ENCODE measurements at places on chromosomes 13 and 19. TPM values are rescaled to one million over a fixed set of nuclear protein-coding genes. Genes with fewer than 3 reads are reported as not detected.
A peak's percentile ranks its signal among the peaks of the same experiment; 100 is the strongest.

CRYL1 gene
- 15.1 TPM for total RNA-seq

- peak overlapping the region; percentile 57 for H3K4me3 ChIP-seq
- peak overlapping the region; percentile 55 for H3K27ac ChIP-seq
- H3K4me1 ChIP-seq = peaks cover 50% of the 10 kb centered on the region
- DNase-seq = peak; percentile 63
- H3K36me3 ChIP-seq = peaks cover 8% of the 10 kb centered on the region
Observed at GRCh38 chr13:106522112-106522705, 13.3 kb downstream of the EFNB2 start.

CEACAM7 gene
- total RNA-seq = not detected

TEAD2 gene
- total RNA-seq = 6.2 TPM

PLK5 gene
- total RNA-seq = 0.22 TPM

ETV2 gene
- total RNA-seq = 0.44 TPM

DNA sequence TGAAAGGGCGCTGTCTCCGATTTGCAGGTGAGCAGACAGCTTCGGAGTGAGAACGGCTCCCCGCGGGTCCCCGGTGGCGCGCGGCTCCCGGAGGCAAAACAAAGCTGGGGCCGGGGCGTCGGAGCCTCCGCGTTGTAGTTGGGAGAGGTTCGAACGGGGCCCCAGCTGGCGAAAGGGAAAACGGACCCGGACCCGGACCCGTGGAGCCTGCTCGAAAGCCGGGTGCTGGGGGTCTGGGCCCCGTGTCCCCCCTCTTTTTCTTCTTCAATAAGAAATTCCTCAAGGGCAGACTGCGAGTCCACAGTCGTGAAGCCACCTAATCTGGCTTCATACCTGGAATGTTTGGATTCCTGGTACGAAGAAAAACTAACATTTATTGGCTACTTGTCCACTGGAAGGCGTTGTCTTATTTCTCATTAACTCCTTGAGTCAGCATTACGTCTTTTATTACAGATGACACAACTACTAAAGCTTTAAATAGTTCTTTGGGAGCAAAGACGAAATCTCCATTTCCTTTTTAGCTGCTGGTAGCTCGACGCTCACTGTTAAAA, 632 bp upstream of the MTIF3 start:
- peak; percentile 61 for DNase-seq
- H3K36me3 ChIP-seq = peaks cover 16% of the 10 kb centered on the region
- no peaks in the 10 kb centered on the region for H3K27me3 ChIP-seq
- peaks cover 16% of the 10 kb centered on the region for H3K4me1 ChIP-seq
- H3K27ac ChIP-seq = peak overlapping the region; percentile 97
- H3K4me3 ChIP-seq = peak overlapping the region; percentile 84
